ENCODE measurements at places on chromosomes 11 and 22.

DNA sequence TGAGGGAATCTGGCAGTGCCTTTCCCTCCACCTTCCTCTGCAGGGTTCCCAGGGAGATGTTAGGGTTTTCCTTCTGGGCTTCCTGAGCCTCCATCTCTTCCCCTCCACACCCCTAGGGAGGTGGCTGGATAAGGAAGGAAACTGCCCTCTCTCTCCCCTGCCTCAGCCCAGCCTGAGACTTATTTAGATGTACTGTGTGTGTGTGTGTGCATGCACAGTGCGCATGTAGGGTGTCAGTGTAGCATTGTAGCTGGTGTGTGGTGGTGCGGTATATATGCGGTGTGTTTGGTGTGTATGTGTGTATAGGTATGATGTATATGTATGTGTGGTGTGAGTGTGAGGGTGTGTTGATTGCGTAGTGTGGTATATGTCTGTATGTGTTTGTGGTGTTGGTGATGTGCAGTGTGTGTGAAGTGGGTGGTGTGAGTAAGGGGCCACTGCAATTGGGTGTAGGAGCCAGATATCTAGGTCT lies 1.5 kb downstream of the FXYD6 start:
- peaks cover 25% of the 10 kb centered on the region for H3K4me1 ChIP-seq
- H3K36me3 ChIP-seq = no peaks in the 10 kb centered on the region
- DNase-seq = no peak
- H3K4me3 ChIP-seq = peak overlapping the region; percentile 47

DNA sequence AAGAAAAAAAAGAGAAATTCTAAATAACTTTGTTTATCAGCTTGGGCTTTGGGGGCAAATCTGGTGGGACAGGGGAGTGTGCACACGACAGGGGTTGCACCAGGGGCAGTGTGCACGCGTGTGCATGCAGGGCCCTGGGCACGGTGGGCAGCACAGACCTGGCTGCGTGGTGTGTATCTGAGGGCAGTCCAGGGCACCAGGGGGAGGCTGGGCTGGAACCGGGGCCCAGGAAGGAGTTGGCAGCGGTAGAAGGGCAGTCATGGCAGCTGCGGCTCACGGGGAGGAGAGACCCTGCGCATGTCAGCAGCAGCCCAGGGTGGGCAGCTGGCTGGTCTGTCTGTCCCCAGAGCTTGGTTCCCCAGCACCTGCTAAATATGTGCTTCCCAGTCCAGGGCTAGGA lies 4.3 kb downstream of the KRTAP5-5 start:
- H3K4me3 ChIP-seq = no peak overlapping the region
- peaks cover 51% of the 10 kb centered on the region for H3K27me3 ChIP-seq
- no peak overlapping the region for H3K27ac ChIP-seq
- no peaks in the 10 kb centered on the region for H3K36me3 ChIP-seq
- DNase-seq = no peak
- peaks cover 6% of the 10 kb centered on the region for H3K4me1 ChIP-seq

- H3K4me1 ChIP-seq = peaks cover 28% of the 10 kb centered on the region
- H3K27ac ChIP-seq = peak overlapping the region; percentile 86
- peaks cover 4% of the 10 kb centered on the region for H3K36me3 ChIP-seq
- no peak overlapping the region for H3K4me3 ChIP-seq
Observed at GRCh38 chr22:38262051-38262795, 10.6 kb downstream of the TMEM184B start.

GRCh38 chr11:16857186-16857585 lies 118.7 kb downstream of the C11orf58 start:
- DNase-seq = no peak
- H3K27me3 ChIP-seq = no peaks in the 10 kb centered on the region
- H3K4me1 ChIP-seq = peaks cover 16% of the 10 kb centered on the region
- no peak overlapping the region for H3K27ac ChIP-seq

- no peaks in the 10 kb centered on the region for H3K4me1 ChIP-seq
- H3K4me3 ChIP-seq = no peak overlapping the region
- DNase-seq = no peak
- no peaks in the 10 kb centered on the region for H3K27me3 ChIP-seq
Observed at GRCh38 chr11:14873632-14874031, 18.4 kb downstream of the CYP2R1 start.

- H3K27ac ChIP-seq = no peak overlapping the region
- peaks cover 14% of the 10 kb centered on the region for H3K27me3 ChIP-seq
- H3K4me3 ChIP-seq = no peak overlapping the region
- H3K36me3 ChIP-seq = no peaks in the 10 kb centered on the region
- DNase-seq = no peak
Observed at GRCh38 chr11:31943056-31943780, 132.1 kb upstream of the PAX6 start.

DNA sequence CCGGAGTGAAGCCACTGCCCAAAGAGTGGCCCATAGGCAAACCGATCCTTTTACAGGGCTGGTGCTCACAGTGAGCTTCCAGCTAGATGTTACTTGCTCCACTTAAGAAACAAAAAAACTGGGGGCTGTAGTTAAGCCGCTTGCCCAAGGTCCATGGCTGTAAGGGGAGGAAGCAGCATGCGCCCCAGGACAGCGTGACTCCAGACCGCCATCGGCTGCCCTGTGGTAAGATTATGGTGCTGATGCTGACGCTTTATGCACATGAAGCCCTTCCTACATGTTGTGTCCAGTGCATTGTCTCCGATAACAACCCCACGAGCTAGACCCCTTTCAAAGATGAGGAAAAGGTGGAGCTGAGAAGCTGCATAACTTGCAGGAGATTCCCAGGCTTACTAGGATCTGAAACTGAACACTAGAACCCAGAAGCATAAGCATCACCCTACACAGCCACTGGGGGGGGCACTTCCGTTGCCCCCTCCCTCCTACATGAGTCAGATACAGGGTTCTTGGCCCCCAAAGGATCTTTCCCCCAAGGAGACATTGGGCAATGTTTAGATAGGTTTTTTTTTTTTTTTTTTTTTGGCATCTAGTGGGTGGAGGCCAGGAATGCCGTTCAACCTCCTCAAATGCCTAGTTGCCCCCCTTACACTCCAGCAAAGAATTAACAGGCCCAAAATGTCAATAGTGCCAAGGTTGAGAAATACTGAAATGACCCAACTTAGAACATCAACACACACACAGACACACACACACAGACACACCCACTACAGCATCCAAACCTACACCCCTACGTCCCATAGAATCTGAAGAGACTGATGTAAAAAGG lies 53.9 kb downstream of the MN1 start:
- DNase-seq = no peak
- peaks cover 20% of the 10 kb centered on the region for H3K4me1 ChIP-seq
- H3K27me3 ChIP-seq = peaks cover 91% of the 10 kb centered on the region
- no peaks in the 10 kb centered on the region for H3K36me3 ChIP-seq
- no peak overlapping the region for H3K27ac ChIP-seq

DNA sequence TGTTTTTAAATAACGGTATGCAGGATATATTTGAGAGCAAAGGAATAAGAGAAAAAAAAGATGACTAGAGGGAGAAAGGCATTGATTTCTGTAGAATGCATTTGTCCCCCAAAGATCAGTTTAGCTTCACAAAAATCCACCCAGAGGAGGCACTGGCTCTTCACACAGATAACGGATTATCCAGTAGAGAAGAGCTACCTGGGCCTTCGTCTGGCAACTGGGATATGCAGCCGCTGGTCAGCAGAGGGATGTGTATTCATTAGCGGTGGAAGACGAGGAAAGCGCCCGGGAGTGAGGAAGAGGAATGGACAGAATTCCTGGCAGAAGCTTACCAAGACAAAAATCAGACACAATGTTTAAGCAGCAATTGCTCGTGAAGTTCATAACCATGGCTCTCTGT lies 5.6 kb upstream of the WT1 start:
- H3K4me1 ChIP-seq = peaks cover 2% of the 10 kb centered on the region
- no peak overlapping the region for H3K27ac ChIP-seq
- no peaks in the 10 kb centered on the region for H3K36me3 ChIP-seq

- H3K4me3 ChIP-seq = no peak overlapping the region
- peaks cover 1% of the 10 kb centered on the region for H3K4me1 ChIP-seq
- no peak overlapping the region for H3K27ac ChIP-seq
- no peaks in the 10 kb centered on the region for H3K27me3 ChIP-seq
- H3K36me3 ChIP-seq = no peaks in the 10 kb centered on the region
Observed at GRCh38 chr11:75946531-75947530, 131.8 kb downstream of the UVRAG start.

DNA sequence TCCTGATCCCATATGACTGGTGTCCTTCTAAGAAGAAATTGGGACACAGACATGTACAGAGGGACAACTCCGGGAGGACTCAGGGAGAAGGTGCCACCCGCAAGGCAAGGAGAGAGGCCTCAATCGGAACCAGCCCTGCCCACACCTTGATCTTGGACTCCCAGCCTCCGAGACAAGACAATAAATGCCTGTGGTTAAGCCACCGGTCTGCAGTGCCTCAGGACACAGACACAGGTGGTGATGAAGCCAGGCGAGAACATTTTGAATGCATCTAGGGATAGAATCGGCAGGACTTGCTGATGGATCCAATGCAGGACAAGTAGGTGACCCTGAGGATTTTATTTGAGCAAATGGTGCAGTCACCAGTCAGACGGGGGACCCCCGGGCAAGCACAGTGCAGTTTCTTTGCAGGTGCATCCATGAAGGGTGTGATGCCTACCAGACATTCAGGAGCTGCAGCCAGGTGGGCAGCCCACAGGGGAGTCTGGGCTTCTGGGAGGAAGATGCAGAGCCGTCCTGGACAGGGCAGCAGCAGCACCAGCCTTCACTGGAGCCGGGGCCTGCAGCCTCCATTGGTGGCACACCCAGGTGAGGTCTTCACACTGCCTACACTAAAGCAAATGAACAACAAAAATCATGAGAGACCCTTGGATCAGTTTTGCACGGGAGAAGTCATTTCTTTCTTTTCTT lies 20.2 kb upstream of the SEPTIN5 start:
- H3K36me3 ChIP-seq = no peaks in the 10 kb centered on the region
- DNase-seq = no peak
- H3K27ac ChIP-seq = no peak overlapping the region
- H3K4me3 ChIP-seq = no peak overlapping the region
- H3K27me3 ChIP-seq = peaks cover 13% of the 10 kb centered on the region
- H3K4me1 ChIP-seq = peaks cover 2% of the 10 kb centered on the region

DNA sequence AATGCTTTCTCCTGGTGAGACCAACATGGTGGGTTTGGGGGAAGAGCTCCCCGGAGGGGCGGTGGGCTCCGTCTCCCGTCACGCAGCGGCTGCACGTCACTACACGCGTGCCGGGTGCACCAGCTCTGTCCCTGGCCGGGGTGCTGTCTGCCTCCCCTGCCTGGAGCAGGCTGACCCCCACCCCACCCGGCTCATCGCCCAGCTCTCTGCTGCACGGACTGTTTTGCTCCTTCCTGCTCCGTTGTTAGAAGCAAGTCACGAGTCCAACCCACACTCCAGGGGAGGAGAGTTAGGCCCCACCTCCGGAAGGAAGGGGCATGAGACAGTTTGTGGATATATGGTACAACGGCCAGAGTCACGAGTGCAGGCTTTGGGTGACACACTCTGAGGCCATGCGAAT lies 364.9 kb downstream of the BRD1 start:
- peaks cover 9% of the 10 kb centered on the region for H3K4me1 ChIP-seq
- no peak overlapping the region for H3K27ac ChIP-seq
- H3K4me3 ChIP-seq = no peak overlapping the region
- peaks cover 29% of the 10 kb centered on the region for H3K27me3 ChIP-seq
- DNase-seq = no peak
- H3K36me3 ChIP-seq = no peaks in the 10 kb centered on the region

GRCh38 chr11:96130061-96130620 lies 206.2 kb upstream of the MTMR2 start:
- H3K4me3 ChIP-seq = no peak overlapping the region
- H3K36me3 ChIP-seq = no peaks in the 10 kb centered on the region
- no peak for DNase-seq
- H3K4me1 ChIP-seq = peaks cover 10% of the 10 kb centered on the region

DNA sequence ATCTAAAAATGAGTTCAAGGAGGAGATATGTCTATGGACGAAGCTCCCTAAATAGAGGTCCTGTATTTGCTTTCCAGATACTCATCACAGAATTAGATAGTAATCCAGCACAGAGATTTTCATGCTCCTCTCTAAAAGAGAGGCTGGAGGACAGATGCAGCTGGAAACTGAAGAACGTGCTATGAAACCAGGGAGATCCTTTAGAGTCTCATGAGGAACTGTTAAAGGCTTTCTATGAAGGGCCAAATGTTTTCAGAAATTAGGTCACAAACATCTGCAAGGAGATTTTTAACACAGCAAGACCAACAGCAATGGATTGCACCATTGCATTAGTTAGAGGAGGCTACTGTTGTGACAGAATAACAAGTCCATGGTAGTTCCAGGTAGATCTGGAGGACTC lies 95.6 kb upstream of the ARHGAP20 start:
- H3K36me3 ChIP-seq = no peaks in the 10 kb centered on the region
- no peak for DNase-seq
- H3K4me3 ChIP-seq = no peak overlapping the region
- no peak overlapping the region for H3K27ac ChIP-seq

DNA sequence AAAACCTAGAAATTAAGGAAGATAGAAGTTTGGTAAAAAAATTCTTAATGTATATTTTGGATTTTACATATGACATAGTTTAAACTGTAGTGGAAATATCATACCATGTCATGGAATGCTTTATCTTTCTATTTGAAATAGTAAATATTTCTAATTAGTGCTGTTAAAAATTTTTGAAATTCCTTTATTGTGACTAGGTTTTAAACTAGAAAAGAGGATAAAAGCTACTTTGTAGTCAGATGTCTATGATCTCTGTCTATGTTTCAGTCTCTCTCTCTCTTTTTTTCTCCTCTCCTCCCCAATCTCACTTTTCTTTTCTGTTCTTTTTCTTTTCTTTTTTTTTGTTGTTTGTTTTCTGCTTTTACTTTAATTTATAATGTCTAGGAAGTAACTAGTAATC lies 226.2 kb downstream of the TMEM135 start:
- no peak for DNase-seq
- peaks cover 11% of the 10 kb centered on the region for H3K4me1 ChIP-seq
- H3K27me3 ChIP-seq = no peaks in the 10 kb centered on the region

GRCh38 chr11:128559496-128560103 lies 27.8 kb downstream of the ETS1 start:
- peaks cover 87% of the 10 kb centered on the region for H3K27me3 ChIP-seq
- H3K4me3 ChIP-seq = no peak overlapping the region
- H3K4me1 ChIP-seq = no peaks in the 10 kb centered on the region
- DNase-seq = no peak
- no peaks in the 10 kb centered on the region for H3K36me3 ChIP-seq
- H3K27ac ChIP-seq = no peak overlapping the region

GRCh38 chr22:22422629-22423112 lies 85.9 kb downstream of the ZNF280B start:
- peaks cover 7% of the 10 kb centered on the region for H3K4me1 ChIP-seq
- no peak overlapping the region for H3K4me3 ChIP-seq
- no peak overlapping the region for H3K27ac ChIP-seq
- DNase-seq = peak; percentile 70

DNA sequence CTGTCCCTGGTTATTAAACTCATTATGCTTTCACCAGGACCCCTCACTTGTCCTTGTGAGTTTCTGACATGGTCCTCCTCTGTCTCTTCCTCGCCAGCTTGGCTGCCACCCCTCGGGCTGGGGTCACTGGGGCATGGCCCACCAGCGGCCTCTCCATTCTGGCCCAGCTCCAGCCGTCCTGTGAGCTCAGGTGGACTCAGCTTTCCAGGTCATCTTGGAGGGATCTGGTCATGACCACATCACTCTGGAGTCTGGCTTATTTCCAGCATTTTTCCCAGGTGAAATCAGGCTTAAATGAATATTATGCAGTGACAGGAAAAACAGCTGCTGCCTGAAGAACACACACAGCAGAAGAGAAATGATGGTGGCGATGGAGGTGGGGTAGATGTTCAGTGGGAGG lies 224.5 kb downstream of the ADAMTS15 start:
- H3K4me1 ChIP-seq = peaks cover 9% of the 10 kb centered on the region
- no peak overlapping the region for H3K4me3 ChIP-seq
- DNase-seq = no peak
- H3K27ac ChIP-seq = no peak overlapping the region
- H3K36me3 ChIP-seq = no peaks in the 10 kb centered on the region
- peaks cover 2% of the 10 kb centered on the region for H3K27me3 ChIP-seq

- H3K4me1 ChIP-seq = peaks cover 9% of the 10 kb centered on the region
- H3K27ac ChIP-seq = no peak overlapping the region
Observed at GRCh38 chr11:92776676-92777075, 192.8 kb upstream of the MTNR1B start.
